ENCODE measurements at places on chromosomes 13 and 19.
A peak's percentile ranks its signal among the peaks of the same experiment; 100 is the strongest.

- no peak for DNase-seq
Measured at GRCh38 chr19:38975861-38976271, 324 bp upstream of the FBXO17 start.

GRCh38 chr19:10911579-10912363 lies 16.7 kb downstream of the YIPF2 start:
- DNase-seq, result no peak

GRCh38 chr19:38464421-38465082 lies 31.1 kb downstream of the RYR1 start:
- no peak for DNase-seq

DNA sequence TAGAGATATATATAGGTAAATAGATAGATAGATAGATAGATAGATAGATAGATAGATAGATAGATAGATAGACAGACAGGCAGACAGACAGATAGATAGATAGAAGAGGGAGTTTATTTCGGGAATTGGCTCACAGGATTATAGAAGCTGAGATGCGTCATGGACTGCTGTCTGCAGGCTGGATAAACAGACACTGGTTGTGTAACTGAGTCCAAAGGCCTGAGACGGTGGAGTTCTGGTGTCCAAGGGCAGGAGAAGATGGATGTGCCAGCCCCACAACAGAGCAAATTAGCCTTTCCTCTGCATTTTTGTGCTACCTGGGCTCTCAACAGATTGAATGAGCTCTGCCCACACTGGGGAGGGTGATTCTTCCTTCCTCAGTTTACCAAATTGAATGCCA lies 2.7 kb downstream of the CYP4F3 start:
- no peak for DNase-seq

- DNase-seq, result no peak
Measured at GRCh38 chr13:40311356-40312101, 354.9 kb downstream of the FOXO1 start.

DNA sequence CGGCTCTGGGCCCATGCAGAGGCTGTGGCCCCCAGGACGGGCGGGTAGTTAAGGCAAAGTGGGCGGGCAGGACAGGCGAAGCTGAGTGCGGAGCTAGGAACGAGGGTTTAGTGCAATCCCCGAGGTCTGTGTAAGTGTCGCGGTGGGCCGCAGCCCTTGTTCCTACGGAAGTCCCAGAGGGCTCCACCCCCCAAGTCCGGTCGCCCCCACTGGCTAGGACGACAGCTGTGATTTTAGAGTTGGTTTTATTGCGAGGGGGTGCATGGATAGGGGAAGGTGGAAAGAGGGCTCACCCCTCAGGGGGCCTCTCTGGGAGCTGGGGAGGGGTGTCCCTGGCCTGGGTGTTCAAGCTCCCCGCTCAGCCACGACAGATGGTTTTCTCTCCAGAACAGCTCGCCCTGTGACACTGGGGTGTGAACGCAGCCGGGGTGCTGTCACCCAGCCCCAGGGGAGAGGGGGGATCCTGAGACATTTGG lies 21.7 kb downstream of the ZBTB7A start:
- DNase-seq, result no peak

- DNase-seq, result no peak
Measured at GRCh38 chr13:102028868-102029267, 373.0 kb downstream of the FGF14 start.

DNA sequence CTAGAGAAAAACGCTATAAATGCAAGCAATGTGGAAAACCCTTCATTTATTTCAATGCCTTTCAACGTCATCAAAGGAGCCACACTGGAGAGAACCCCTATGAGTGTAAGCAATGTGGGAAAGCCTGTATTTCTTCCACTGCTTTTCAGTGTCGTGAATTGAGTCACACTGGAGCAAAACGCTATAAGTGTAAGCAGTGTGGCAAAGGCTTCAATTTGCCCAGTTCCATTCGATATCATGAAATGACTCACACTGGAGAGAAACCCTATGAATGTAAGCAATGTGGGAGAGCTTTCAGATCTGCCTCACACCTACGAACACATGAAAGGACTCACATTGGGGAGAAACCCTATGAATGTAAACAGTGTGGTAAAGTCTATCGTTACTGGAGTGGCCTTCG lies 27.4 kb downstream of the ZNF20 start:
- DNase-seq, result no peak

GRCh38 chr13:76820759-76821158 lies 65.4 kb downstream of the KCTD12 start:
- DNase-seq, result no peak

GRCh38 chr13:39448834-39449233 lies 154.2 kb downstream of the LHFPL6 start:
- no peak for DNase-seq

DNA sequence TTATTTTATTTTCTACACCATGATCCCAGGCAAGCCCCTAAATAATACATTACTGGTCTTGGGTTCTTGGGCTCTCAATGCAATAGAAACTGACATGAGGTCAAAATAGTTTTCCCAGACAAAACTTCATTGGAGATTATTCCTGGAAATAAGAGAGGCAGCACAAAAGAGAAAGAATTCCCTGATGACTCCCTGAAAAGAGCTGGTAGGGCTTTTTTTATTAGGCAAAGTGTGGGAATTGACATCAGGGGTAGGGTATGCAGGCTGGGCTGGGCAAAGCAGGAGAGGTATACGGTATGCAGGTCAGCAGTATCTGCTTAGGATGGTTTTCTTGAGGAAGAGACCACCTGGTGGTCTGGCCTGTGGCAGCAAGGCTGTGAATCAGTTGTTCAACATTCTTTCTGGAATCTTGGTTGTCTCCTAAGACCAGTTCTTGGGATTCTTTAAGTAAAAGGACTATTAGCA lies 9.3 kb upstream of the IGFL3 start:
- DNase-seq, result peak; percentile 13

GRCh38 chr13:46751811-46752635 lies 44.9 kb downstream of the ESD start:
- DNase-seq, result no peak

- no peak for DNase-seq
Measured at GRCh38 chr13:41935501-41935900, 25.4 kb downstream of the VWA8 start.

DNA sequence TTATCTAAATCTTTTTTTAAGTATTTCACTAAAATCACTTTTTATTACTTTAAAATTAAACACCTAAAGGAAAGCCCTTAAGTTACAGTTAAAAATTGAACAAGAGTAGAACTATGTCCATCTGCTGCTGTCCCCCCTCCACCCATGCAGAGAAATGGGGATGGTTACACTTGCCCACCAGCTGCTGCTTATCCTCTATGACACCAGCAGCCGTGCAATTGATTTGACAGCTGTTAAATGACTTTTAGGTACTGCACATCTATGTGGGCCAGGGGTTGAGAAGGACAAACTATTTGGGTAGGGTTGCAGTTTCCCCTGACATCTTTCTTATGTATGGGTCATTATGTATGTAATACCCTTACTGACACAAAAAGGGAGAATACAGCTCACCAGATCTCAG lies 77.2 kb downstream of the TBC1D4 start:
- DNase-seq, result no peak

DNA sequence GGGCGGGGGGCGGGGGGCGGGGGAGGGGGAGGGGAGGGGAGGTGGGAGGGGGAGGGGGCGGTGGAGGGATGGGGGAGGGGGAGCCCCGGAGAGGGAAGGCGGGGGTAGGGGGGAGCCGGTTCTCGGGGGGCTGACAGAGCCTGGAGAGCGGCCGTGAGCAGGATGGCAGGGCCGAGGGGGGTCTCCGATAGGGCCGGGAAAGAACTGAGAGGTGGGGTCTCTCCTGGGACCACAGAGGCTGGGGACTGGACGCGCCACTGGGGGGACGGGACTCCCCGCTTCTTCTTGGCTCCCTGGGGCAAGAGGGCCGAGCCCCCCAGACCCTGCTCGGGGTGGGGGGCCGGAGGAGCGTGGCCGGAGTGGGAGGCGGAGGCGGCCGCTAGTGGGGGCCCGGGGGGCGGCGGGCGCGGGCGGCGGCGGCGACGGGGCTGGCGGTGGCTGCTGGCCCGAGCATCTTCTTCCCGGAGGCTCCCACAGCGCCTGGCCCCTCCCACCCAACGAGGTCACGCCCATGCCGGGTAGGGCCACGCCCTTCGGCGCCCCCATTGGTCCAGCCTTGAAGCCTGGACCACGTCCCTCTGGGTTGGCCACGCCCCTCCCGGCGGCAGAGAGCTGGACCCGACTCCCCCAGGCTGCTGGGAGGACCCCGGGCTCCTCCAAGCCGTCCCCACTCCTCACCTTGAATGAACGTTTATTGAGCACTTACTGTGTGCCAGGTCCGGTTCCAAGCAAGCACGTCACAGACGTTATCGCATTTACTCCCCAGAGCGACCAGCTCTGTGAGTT lies at the start of gene NOVA2:
Gene NOVA2 (minus strand): TSS at position 313 of the 786 bp plus-strand sequence. CDS start 514 bp downstream, outside the sequence.
- DNase-seq, result peak; percentile 79

- no peak for DNase-seq
Measured at GRCh38 chr19:37991176-37991835, 84.3 kb downstream of the SIPA1L3 start.

- no peak for DNase-seq
Measured at GRCh38 chr13:90884066-90884465, 463.4 kb upstream of the MIR17HG start.

DNA sequence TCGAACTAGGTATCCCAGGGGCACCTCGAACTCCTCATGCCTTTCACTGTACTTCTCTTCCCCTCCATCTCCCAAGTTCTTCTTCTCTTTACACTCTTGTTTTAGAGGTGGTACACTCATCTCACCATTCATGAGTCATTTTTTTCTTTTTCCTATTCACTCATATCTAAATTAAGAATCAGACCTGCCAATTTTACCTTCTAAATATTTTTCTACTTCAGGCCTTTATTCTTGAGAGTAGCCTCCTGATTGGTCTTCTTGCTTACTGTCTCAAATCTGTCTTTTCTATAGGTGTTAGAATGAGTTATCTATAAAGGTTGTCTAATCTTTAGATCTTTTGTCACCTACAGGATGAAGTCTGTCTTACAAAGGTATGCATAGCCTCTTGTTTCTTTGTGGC lies 20.7 kb downstream of the TDRD3 start:
- no peak for DNase-seq

GRCh38 chr13:110409581-110409992 lies 102.5 kb downstream of the COL4A2 start:
- no peak for DNase-seq

- DNase-seq, result no peak
Measured at GRCh38 chr13:93144031-93144430, 82.6 kb upstream of the GPC6 start.

DNA sequence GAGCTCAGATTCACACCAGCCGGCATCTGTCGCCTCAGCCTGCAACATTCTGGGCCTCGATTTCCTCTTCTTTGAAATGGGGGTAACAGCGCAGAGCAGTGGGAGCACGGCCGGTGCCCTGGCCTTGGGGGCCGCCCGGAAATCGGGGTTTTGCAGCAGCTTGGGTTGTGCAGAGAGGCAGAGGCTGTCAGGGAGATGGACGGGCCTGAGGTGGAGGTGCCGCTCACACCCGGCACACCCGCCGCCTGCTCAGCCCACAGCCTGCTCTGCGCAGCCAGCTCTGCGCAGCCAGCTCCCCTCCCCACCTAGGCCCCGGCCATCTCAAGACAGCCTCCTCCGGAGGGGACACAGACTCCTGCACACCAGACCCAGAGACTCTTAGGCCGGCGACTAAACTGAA lies 10.6 kb downstream of the KLF2 start:
- no peak for DNase-seq

GRCh38 chr13:110246530-110246929 lies 60.4 kb downstream of the COL4A1 start:
- DNase-seq, result no peak

GRCh38 chr13:36674337-36675212 lies 755 bp downstream of the SERTM1 start:
- DNase-seq, result no peak

- no peak for DNase-seq
Measured at GRCh38 chr19:30743702-30744101, 371.5 kb downstream of the ZNF536 start.

- DNase-seq, result peak; percentile 70
Measured at GRCh38 chr13:36795463-36795862, 23.6 kb upstream of the RFXAP start.

DNA sequence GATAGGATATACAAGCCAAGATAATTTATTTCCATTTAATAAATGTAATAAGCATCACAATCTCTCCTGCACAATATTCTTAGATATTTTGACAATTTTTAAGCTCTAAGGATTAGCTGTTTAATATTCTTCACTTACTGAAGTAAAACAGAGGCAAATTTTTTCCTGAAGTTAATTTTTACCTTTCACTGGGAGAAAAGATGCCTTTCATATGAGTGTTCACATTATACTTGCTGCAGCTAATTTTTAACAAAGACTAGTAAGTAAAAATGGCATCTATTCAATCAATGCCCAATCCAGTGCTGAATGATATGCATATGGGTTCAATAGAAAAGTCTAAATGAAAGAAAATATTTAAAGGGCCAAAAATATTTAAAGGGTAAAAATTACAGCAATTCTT lies 377.2 kb upstream of the GPC6 start:
- DNase-seq, result no peak

DNA sequence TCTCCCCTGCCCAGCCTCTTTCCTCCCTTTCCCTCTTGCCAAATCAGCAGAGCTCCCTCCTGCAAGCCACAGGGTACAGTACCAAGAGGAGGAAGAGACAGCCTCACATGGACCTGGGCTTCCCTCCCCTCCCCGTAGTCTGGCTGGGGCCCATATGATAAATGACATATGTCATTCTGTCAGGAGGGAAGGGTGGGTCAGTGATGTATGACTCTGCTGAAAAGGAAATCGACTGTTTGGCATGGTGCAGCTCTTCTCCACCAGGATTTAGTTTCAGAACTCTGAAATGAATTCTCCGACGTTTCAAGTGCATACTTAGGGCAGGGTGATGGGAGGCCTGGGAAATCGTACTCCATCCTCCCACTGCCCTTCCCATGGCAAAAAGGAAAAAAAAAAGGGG lies 9.8 kb downstream of the TSHZ3 start:
- no peak for DNase-seq

All from iPS DF 6.9 (cell line).